ENCODE measurements at places on chromosomes 6 and 20.

DNA sequence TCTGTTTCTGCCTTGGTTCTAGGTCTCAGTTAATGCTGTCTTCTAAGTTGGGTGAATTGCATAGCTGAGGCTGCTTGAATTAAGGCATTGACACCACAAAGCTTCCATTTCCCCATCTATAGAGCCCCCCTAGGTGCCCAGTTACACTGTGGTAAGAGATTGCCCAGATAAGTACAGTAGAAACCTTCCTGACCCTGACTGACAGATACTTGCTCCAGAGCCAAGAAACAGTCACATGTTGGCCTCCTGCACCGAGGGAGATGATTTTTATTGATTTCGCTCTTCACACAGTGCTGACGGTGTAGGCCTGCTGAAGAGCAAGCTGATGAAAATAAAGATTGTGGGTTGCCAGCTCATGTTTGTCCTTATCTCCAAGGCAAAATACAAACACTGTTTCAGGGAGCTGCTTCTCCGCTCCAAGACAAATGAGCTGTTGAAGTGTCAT lies 67.9 kb downstream of the TRMT11 start:
- DNase-seq = no peak

DNA sequence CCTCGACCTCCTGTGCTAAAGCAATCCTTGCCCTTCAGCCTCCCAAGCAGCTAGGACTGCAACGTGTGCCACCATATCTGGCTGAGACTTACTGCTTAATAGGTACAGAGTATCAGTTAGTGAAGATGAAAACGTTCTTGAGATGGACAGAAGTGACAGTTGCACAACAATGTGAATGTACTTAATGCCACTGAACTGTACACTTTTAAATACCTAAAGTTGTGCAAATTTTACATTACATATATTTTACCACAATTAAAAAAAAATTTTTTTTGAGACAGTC lies 25.9 kb downstream of the NUDT3 start:
- no peak for DNase-seq

DNA sequence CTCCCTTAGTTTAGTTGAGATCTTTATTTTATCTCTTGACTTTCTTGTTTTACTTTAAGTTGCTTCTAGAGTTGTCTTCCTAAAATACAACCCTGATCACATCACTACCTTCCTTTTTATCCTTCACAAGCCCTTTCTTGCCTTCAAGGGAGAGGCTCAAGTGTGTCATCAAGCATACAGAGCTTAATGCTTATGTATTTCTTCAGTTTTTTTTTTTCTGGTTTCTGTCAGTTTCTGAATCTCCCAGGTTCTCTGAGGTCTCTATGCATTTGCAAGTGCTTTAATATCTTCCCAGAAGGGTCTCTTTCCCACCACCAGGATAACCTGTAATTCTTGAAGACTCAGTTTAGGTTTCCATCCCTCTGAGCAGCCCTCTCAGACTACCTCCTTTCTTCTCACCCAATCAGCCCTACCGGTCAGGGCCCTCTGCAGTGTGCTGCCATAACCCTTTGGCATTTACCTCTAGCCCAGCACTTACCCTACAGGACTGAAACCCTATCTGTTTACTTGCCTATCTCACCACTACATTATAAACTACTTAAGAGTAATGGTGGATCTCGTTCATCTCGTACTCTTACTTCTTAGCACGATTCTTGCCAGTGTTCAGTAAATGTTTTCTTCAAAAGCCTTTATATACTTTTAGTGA lies 36.9 kb downstream of the EYA4 start:
- no peak for DNase-seq

DNA sequence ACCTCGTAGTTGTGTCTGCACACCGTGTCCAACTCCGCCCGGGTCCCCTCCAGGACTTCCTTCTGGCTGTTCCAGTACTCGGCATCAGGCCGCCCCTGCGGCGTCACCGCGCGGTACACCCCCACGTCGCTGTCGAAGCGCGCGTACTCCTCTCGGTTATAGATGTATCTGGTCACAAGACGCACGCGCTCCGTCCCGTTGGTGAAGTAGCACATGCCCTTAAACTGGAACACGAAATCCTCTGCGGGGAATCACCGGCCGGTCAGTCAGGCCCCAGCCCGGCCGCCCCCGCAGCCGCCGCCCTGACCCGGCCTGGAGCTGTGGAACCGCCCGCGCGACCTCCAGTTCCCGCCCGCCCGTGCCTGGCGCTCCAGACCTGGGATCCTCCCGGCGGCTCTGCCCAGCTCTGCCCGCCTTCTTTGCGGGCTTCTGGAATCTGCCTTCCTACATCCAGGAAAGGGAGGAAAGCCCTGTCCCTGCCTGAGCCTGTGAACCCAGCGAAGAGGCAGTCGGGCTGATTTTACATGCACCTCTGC lies 1.6 kb downstream of the HLA-DQB1 start:
- DNase-seq = no peak

GRCh38 chr20:3461911-3462677 lies 8.7 kb upstream of the ATRN start:
- DNase-seq = no peak

DNA sequence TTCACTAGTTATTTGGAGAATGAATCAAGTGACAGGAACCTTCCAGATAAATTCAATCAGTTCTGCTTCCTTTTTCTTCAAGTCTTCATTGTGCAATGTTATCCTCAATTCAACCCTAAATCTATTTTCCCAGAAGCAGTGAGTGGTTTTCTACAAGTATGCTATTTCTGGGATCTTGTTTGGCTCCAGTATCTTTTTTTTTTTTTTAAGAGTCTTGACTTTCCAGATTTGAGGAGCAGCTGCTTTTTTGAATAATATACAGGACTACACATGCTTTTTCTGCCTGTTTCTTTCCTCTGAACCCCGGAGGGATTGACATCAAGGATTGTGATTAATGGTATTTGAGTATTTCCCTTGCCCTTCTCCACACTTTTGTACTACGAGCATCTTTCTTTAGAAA lies 339.2 kb upstream of the JAG1 start:
- DNase-seq = no peak

DNA sequence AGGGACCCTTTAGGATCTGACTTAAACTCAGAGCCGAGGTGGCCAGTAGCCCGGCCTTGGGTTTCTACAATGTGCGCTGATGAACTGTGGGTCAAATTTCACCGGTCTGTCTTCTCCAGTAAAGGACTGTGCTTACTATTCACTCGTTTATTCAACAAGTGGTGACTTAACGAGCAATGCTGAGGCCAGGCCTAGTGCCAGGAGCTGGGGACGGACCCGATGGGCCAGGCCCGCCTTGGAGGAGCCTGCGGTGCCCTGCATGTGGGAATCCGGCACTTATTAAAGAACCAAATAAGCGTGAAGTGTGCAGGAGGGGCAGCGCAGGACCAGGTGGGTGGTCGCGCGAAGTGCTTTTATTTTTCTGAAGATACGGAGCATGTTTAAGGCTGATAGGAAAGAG lies 24.0 kb downstream of the CTCFL start:
- DNase-seq = no peak

DNA sequence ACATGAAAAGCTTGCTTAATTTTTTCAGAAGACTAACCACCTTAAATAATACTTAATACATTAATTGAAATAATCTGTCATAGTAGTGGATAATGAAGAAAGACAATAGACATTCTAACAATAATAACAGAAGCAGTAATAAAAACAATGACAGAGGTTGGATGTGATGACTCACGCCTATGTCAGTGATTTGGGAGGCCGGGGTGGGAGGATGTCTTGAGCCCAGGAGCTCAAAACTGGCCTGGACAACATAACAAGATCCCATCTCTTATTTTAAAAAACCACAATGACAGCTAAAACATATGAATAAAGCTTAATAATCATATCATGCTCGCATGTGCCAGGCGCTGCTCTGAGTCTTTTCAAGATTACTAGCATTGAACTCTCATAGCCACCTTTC lies 105.5 kb downstream of the IPCEF1 start:
- DNase-seq = no peak

- no peak for DNase-seq
Observed at GRCh38 chr20:57787151-57787989, 77.6 kb upstream of the PMEPA1 start.

GRCh38 chr6:25441663-25442270 lies 162.6 kb downstream of the CARMIL1 start:
- no peak for DNase-seq

DNA sequence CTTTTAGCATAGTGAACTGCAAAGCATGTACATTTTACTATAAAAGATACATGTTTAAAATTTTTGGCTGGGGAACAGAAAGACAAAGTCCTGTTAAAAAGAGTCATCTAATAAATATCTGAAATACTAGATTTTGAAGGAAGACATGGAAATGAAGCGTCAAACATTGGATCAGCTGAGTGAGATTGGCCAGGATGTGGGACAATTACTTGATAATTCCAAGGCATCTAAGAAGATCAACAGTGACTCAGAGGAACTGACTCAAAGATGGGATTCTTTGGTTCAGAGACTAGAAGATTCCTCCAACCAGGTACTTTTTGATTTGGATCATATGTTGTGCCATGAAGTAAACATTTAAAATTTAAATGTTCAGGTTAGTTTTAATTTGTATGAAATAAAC lies 162.3 kb downstream of the UTRN start:
- no peak for DNase-seq

DNA sequence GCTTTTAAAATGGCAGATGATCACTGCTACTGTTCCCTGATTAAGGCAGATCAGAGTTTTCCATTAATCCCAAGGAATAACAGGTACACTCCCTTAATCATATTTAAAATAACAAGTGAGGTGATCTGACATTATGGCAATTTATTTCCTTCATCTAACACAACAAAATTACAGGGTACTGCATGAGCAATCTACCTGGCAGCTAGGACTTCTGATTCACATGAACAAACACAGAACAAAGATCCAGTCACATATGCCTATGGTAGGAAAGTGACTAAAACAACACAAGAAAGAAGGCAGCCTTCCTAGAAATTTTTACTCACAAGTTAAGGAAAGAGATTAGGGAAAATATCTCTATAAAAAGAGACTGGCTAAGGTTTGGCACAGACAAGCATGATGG lies 33.2 kb downstream of the MAP7 start:
- DNase-seq = no peak

- DNase-seq = no peak
Observed at GRCh38 chr6:78911218-78911940, 44.0 kb downstream of the IRAK1BP1 start.

DNA sequence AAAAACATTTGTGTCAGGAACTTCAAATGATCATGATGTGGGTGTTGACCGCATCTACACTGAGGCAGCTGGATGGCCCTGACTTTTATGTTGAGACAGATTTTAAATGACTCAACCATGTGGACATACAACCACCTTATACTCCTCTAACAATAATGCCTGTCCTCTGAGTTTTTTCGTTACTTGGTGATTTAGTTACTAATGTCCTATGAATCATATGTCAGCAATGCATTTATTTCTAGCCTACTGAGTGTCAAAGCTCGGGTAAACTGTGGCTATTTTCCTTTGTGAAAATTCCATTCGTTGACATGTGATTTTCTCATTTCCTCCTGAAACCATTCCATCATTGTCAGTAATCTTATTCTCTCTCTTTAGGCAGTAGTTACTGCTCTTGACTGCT lies 38.9 kb upstream of the NKX2-4 start:
- DNase-seq = no peak

DNA sequence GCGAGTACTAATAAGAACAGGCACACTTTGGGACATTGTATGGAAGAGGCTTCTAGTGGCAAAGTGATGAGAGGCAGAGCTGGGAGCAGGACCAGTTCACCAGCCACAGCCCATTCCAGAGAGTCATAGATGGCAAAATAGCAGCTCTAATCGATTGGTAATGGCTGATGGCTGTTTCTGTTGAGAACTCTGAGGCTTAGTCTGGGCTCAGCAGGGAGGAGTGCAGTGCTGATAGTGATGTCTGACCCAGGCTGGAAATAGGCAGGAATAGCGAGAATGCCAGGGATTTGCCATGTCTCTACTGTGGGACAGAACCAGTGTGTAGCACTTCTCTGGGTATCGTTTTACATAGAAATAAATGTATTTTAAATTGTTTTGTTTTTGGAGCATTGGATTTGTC lies 620.0 kb upstream of the FLRT3 start:
- no peak for DNase-seq

GRCh38 chr6:163579111-163579879 lies 164.8 kb downstream of the QKI start:
- DNase-seq = no peak

DNA sequence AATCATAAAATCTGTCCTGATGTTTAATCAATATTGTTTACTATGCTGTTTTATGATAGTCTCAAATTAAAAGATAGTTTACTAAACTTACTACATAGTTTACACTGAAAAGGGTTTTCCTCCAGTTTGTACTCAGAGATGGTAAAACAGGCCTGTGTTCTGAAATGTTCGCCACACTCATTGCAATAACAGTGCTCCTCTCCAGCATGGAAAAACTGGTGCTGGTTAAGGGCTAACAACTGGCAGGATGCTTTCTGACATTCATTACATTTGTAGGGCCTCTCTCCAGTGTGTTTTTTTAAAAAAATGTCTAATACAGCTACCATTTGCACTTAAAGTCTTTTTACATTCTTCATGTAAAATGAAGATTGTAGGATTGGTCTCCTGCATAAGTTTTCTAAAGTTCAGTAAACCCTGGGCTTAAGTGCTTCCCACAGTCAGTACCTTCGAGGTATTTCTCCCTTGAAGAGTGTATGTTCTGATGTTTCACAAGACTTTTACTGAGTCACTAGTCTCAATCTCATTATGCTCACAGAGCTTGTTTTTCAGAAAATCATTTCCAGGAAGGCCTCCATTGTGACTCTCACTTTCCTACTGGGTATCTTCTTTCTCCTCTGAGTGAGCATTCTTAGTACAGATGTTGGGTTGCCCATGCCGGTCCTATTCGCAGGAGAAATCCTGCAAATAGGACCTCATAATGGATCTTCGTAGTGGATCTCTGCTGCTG lies 8.7 kb upstream of the ZSCAN12 start:
- DNase-seq = no peak

DNA sequence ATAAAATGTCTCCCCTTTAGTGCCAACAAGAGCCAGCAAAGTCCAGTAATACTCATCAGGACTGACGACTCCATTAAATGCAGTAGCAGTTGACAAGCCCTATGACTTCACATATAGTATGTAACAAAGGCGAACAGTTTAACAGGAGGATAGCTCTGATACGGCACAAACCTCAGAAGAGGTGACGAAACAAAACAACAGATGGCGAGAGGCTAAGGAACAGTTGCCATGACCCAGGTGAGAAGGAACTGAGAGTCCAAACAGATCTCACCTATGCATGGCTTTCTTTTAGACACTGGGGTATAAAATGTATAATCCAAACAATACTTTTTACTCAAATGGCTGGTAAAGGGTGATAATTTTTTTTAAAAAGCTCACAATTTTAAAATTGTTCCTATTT lies 37.1 kb downstream of the SYNE1 start:
- DNase-seq = no peak

DNA sequence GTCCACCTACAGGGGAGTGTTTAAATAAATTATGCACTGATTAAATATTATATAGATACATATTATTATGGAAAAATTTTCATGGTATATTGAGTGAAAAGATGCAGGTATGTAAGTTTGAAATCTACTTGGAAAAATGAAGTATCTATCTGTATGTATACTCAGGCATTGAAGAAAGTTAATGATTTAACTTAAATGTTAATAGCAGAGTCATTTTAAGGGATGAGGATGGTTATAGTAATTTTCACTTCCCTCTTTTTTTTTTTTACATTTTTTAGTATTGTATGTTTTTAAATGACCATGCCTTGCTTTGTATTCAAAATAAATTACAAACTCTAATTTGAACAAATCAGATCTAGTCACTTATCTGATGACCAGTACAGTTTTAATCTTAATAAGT lies 43.2 kb upstream of the NOTCH4 start:
- DNase-seq = no peak
